LoVo (cell line): ENCODE measurements at places on chromosomes 2 and 18.
A peak's percentile ranks its signal among the peaks of the same experiment; 100 is the strongest.

DNA sequence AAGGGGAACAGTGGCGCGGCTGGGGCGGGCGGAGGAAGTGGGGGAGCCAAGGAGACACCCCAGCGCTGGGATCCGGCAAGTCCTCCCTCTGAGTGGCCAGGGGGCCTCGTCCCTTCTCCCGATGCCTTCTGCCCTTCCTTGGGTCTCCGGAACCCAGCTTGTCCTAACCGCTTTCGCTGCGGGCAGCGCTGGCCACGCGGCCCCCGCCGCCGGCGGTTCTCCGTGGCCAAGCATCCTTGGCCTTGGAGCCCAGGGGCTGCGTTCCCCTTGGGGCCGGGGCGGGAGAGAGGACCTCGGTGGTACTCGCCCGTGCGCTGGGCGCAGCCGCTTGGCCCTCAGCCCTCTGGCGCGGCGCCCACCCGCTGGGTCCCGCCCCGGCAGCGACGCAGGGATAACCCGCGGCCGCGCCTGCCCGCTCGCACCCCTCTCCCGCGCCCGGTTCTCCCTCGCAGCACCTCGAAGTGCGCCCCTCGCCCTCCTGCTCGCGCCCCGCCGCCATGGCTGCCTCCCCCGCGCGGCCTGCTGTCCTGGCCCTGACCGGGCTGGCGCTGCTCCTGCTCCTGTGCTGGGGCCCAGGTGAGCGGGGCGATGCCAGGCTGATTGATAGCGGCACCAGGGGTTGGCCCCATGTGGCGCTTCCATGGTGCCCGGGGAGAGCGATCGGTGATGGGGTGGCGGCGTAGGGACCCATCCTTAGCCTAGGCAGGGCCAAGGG lies 128.7 kb downstream of the UXS1 start:
- no peak for DNase-seq

GRCh38 chr18:59788791-59789106 lies 91.5 kb upstream of the CCBE1 start:
- no peak for DNase-seq

- no peak for DNase-seq
These were observed 94.3 kb upstream of the TWSG1 start for GRCh38 chr18:9240270-9240669.

- DNase-seq = no peak
These were observed 363.8 kb downstream of the NCKAP5 start for GRCh38 chr2:133204421-133204820.

GRCh38 chr18:61127714-61128467 lies 205.3 kb upstream of the CDH20 start:
- DNase-seq = no peak

GRCh38 chr18:74476140-74476539 lies 19.0 kb upstream of the DIPK1C start:
- DNase-seq = no peak

DNA sequence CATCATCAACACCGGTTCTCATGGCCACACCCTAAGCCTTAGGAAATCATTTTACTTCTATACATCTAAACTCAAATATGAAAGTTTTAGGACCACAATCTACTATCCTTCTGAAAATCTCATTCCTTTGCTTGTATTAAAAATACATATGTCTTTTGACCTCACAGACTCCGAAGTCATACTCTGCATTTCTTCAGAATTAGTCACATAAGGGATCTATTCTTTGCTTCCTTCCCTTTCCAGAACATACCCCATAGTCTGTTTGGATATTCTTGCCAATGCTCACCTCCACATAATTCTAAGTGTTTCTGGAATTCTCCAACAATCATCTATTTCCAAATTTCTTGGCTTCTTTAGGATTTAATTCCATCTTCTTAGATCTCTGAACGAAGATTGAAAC lies 14.2 kb upstream of the DSG1 start:
- no peak for DNase-seq

DNA sequence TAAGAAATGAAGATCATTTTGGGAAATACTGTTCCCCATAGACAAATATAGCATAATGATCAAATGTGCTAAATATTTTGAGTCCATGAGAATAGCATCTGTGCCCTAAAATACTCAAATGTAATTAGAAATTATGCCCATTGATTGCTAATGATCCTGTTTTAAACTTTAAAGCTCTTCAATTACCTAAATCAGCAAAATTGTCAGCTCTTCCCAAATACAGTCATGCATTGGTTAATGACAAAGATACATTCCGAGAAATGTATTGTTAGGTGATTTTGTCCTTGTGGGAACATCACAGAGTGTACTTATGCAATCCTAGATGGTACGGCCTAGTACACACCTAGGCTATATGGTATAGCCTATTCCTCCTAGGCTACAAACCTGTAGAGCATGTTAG lies 89.7 kb downstream of the NEB start:
- no peak for DNase-seq

- DNase-seq = no peak
These were observed 13.7 kb upstream of the ST3GAL5 start for GRCh38 chr2:85902496-85902895.

DNA sequence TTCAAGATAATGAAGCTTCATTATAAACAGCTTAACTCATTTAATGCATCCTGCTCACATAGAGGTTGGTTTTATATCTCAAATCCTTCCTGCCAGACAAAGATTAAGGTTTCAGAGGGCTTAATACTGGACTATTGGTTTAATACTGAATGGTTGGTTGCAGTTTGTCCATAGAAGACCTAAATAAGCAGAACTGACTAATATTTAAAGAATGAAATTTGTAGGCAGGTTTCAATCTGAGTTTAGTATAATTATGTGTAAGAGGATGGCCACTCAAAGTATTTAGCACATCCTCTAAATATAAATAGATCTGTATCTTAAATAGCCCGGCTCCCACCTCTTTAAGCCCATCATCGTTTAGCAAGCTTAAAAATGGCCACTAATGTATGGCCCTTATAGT lies 92.5 kb downstream of the EPB41L5 start:
- DNase-seq = no peak

DNA sequence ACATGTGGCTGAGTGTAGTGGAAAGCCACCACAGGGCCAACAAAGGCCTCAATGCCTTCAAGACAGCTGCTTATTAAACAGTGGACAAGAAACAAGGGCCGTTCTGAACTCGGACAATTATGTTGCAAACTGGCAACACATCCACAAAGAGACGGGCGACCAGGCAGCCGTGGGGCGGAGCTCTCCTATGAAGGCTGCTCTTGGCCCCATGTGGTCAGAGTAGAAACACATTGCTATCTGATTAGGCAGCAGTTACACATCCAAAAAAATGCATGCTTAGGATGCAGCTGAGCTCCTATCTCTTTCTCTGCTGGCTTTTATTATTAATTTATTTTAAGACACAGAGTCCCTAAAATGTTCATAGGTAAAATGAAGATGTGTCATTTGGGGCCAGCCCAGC lies 163.4 kb downstream of the TMEM163 start:
- DNase-seq = no peak

- no peak for DNase-seq
These were observed 249.5 kb upstream of the KLHL14 start for GRCh38 chr18:33022370-33022769.

GRCh38 chr18:6525604-6526003 lies 110.9 kb upstream of the L3MBTL4 start:
- no peak for DNase-seq

DNA sequence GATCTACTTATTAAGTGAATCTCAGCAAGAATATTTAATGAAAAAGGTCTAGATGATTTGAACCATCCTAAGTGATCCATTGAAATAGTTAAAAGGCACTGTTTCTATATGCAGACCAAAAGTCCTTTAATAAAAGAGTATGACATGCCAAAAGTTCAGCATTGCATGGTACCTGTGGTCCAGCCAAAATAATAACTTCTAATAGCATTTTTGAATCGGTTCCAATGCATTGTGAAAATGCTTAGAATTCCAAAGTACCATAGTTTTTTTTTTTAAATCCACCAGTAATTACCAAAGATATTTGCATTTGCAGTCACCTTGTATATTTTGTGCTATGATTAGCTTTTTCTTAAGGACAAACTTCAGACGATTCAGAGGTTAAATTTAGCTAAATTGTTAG lies 79.9 kb downstream of the NYAP2 start:
- peak; percentile 14 for DNase-seq

DNA sequence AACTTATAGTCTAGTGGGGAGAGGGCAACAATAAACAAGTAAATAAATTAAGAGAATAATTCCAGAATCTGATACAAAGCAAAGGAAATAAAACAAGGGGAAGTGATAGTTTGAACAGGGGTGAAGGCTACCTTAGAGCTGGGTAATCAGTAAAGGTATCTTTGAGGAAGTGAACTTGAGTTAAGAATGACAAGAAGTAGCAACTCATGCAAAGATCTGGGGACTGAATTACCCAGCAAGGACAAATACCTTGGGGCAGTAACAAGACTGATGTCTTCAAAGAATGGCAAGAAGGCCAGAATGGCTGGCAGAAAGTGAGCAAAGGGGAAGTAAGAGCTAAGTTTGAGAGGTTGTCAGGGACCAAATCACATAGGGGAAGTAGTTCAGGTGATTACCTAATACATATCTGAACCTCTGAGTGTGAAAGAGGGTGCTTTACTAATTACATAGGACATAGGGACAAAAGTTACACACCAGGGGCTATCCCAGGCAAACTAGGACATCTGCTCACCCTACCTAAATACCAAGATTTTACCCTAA lies 244.6 kb upstream of the HNRNPA3 start:
- DNase-seq = no peak

DNA sequence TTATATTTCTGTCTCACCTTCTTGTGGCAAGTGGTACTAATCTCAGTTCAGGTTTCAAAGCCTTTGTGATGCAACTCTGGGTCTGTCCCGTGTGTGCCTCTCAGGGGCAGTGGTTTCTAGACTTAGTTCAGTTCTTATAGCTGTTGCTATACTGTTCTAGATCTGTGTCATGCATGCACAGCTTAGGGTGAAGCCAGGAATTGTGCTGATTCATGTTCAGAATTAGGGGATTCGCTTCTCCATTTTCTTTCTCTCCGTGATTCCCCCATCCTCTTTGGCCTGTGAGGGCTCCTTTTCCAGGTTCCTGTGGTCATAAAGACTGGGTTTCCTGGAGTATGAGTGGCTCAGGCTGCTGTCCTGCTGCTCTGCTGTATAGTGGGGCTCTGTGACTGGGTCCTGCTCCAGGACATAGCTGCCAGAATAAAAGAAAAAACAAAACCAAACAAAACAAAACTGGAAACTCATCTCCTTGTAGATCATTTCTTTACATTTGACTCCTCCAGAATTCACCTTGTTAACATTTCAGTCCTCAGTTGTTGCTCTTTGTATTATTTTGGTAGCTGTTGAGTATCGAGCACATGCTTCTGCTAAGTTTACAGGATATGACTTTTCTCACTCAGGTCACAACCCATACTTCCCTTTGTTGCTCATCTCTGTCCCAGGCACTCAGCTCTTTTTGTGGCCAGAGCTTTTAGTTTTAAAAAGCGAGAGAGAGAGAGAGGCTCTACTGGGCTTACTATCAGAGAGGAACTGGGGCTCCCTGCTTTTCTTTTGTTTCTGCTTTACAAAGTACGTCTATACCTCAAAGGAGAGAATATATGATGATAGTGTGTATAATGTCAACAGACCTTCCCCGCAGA lies 34.2 kb downstream of the CERS6 start:
- DNase-seq = peak; percentile 26

DNA sequence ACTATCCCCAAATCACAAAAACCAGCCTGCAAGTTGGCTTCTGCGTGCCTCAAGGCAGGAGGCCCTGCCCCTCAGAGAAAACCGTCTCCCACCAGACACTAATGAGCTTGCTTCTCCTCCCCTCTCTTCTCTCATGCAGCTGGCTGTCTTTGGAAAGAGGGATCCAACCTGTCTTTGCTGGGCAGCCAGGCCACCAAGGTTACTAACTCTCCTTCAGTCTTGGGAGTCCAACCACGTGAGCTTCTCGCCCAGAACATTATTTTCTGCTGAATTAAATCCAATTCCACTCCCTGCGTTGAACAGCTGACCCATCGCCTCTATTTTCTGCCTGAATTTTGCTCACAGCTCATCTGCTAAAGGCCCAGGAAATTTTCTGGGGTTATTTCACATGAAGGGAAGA lies 291.3 kb upstream of the NCKAP5 start:
- DNase-seq = no peak

DNA sequence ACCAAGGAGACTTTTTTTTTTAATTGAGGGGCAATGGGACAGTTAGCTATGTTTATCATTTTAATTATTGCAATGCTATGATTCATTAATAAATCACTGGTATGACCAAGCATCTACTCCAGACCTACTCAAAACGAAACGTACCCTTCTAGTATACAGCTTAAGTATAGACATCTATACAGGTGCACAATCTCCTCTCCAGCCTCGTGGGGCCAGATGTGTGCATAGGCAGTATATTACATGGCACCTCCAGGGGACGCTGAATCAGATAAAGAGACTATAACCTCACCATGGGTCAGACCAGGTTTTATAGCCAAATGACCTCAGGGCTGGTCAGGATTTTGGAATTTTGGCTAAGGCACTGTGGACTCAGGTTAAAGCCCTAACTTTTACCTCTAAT lies 86.6 kb downstream of the SS18 start:
- no peak for DNase-seq

DNA sequence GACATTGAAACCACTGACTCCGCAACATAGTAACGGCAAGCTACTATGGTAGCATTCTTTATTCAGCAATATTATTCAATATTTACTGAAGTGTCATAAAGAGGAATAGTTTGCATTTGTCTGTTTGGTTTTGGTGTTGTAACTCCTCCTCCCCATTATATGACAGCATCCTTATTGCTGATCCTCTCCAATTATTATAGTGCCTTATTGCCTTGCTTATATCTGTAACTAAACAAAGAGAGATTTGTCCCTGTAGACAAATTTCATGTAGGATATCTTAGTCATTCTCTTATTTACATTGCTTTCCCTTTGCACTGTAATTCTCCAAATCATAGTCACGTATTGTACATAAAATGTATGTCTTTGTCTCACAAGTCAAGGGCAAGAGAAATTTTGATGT lies 1041.2 kb upstream of the ZEB2 start:
- no peak for DNase-seq

DNA sequence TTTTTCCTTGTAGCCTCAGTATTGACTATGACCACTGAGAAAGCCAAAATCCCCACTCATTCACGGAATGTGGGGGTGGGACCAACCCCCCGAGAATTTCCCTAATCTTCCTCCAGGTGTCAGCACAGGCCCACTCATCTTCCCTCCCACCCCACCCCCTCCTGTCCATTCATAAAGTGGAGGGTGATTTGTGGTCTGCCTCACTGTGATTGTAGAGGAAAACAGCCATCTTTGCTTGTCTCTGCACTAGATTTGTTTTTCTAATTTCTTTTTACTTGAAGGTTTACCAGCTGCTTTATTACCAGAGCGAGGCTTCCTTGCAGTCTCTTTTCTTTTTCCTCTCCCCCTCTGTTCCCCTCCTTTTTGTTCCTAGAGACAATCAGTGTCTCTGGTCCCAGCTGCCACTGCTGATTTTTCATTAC lies 171.8 kb downstream of the ICOS start:
- DNase-seq = no peak

DNA sequence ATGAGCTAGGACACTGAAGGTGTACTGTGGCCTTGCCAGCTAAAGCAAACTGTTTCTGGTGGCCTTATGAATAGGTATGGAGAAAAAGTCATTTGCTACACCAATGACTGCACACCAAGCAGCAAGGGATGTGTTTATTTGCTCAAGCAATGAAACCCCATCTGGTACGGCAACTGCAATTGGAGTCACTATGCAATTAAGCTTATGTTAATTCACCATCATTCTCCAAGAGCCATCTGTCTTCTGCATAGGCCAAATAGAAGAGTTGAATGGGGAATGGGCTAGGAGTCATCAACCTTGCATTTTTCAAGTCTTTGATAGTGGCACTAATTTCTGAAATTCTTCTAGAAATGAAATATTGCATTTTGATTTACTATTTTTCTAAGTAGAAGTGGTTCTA lies 372.0 kb downstream of the KCNJ3 start:
- DNase-seq = no peak
